CD4-positive, alpha-beta T cell treated with Interleukin-2 at 100 ng/mL for 4 hours (primary cell): ENCODE measurements at places on chromosomes 3 and 15.

- no peak for DNase-seq
These were observed 16.9 kb downstream of the FAM43A start for GRCh38 chr3:194702545-194702944.

DNA sequence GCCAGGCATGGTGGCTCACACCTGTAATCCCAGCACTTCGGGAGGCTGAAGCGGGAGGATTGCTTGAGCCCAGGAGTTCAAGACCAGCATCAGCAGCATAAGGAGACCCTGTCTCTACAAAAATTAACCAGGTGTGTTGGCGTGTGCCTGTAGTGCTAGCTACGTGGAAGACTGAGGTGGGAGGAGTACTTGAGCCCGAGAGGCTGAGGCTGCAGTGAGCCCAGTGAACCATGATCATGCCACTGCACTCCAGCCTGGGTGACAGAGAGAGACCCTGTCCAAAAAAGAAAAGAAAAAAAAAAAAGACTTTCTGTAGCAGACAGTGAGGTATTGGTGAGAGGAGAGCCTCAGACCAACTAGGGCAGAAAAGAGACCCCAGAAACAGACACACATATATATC, 263.8 kb downstream of the XXYLT1 start:
- DNase-seq = no peak

DNA sequence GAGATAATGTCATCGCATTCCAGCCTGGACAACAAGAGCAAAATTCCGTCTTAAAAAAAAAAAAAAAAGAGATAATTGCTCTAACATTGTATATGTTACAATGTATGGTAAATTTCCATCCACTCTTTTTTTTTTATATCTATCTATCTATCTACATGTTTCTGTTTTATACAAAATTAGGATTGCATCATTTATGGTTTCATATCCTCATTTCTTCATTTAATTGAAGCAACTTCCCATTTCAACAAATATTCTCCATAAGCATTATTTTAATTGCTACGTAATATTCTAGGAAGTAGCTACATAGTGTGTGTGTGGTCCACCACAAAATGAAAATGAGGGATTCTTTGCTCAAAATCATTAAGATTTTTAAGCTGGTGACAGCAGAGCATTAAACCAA, 18.4 kb downstream of the RBP1 start:
- no peak for DNase-seq

- DNase-seq = no peak
These were observed 79.8 kb upstream of the FNDC3B start for GRCh38 chr3:171959532-171960089.

DNA sequence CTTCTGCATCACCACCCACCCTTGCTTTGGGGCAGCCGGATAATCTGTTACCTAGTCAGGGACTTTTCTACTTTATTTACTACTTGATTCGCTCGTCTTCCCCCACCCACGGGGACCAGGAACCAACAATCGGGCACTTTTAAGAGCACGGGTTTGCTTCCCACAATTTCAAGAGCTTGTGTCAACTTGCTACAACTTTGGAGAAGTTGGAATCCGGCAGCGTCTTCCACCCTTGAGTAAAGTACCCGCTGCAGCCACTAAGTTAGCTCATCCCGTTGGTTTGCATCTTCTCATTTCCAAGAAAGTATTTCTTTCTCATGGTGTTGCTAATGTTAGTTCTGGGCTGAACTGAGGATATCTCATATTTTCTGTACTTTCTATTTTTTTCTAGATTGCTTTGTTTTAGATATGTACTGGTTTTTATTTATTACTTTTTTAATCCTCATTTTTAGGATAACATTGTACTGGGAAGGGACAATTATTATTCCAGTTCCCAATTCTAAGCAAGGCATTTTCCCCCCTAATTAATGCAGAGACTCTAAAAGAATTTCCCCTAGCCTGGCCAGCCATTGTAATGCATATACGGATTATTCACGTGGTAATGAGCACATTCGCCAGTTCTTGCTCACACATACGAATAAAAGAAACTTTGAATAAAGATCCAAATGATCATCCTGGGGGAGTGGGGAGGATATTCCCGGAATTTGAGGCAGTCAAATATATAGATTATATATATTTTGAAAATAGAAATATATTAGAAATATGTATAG, 4.0 kb downstream of the SOX2 start:
- DNase-seq = no peak

DNA sequence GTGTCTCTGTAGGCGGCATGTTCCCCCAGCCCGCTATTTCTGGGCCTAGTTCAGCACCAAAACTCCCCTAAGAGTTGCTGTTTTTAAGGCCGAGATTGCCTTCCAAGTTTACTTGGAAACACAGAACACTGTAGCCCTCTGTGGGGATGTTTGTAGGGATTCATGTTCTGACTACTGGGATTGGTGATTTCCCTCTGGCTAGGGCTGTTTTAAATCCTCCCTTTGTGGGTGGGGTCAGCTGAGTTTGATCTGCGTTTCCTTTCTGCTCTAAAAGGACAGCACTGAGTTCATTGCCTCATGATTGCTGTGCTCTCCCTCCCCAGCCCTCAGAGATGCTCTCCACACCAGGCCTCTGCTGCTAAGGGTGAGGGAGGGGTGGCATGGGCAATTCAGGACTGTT, 640.6 kb upstream of the DPPA4 start:
- no peak for DNase-seq

- no peak for DNase-seq
These were observed 3.6 kb downstream of the CLDN1 start for GRCh38 chr3:190318666-190319065.

GRCh38 chr15:81532001-81532400, 158.0 kb upstream of the TMC3 start:
- DNase-seq = no peak

- DNase-seq = no peak
These were observed 86.8 kb downstream of the CCK start for GRCh38 chr3:42179110-42179725.

DNA sequence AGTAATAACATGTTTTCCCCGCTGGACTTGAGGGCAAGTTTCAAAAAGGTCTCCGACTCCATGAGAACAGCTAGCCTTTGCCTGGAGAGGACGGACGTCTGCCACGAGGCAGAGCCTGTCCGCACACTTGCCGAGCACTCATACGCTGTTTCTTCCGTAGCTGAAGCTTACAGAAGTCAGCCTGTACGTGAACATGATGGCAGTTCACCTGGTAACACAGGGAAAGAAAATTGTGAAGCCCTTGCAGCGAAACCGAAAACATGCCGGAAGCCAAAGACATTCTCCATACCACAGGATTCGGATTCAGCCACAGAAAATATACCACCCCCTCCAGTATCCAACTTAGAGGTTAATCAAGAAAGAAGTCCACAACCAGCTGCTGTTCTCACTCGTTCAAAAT, 43.9 kb upstream of the RASA2 start:
- no peak for DNase-seq

DNA sequence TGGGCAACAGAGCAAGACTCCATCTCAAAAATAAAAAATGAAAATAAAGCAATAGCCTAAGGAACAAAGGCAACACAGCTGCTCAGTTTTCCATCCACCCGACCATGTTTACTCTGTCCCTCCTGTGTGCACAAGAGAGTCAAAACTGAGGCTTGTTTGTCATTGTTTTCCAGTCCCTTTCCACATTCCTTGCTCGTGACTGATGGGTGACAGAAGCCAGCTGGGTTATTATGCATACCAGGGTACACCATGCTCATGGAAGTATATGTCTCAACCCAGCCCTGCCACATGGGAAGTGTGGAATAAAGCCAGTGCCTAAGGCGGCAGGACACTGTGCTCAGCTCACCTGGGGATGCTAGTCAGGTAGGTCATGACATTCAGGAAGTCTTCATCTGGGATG, 49.5 kb downstream of the MCF2L2 start:
- DNase-seq = no peak

DNA sequence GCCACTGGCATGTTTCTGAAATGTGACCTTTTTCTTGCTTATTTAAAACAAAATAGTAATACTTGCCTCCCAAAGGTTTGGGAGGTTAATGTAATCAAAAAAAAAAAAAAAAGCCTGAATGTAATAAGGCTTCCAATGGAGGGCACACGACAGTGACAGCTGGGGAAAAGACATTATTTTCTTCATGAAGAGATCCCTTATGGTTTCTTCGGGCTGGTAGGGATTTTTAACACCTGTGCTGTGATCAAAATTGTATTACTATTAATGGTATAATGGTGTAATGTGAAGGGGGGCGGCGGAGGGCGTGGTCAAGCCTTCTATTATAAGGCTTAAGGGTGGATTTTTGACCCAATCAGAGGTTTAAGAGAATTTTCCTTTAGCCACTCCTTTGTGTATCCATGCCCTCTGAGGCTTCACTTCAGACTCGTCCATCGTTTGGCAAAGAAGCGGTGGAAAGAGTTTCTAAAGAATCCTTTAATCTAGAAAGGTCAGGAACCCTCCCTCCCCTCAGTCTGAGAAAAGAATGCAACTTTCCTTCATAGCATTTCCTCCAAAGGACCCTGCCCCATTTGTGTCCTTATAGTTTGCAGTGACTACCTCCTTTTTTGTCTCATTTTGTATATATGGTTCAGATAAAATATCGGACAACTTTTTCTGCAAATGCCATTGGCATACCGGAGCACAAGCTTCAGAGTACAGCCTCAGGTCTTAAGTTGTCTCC, 89.5 kb upstream of the CHD2 start:
- DNase-seq = peak; percentile 40

DNA sequence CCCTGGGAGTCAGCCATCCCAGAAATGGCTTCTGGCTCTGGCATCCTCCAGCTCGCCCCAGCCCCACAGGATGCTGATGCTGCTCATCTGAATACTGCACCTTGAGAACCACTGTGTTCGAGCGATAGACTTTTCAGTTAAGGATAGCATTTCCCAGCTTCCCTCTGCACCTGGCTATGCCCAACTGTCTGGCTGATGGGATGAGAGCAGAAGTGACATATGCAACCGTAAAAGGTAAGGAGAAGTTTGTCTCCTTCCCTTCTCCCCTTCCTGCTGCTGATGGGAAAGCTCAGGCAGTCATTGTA, 9.7 kb upstream of the HHATL start:
- no peak for DNase-seq

DNA sequence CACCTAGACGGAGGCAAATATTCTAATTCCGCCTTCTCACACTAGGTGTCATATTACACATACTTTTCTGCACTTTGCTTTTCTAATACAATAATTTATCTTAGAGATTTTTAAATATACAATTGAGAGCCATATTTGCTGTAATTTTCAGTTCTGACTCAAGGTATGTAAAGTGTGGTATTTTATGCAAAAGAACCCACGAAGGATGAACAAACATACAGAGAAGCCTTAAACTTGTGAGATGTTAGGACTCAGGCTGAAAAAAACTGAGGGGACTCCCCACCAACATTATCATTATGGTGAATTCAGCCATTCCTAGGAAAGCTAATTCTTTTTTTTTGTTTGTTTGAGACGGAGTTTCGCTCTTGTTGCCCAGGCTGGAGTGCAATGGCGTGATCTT, 9.6 kb downstream of the ZBTB11 start:
- DNase-seq = no peak

DNA sequence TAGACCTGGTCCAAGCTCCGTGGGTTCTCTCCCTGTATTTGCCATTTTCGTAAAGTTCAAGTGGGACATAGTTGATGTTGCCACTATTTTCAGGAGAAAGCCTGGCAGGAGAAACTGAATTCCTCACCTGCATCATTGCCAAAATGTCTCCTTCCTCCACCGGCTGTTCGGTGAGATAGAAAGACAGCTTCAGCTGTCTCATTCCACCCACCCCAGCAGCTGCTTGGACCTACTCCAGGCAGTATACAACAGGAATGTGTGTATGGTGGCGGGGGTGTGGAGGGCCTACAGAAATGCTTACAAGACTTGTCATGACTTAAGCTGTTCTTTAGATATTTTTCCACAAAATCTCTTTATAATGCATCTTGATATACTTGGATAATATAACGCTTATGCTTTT, 132.7 kb upstream of the RAP2B start:
- no peak for DNase-seq

- DNase-seq = no peak
These were observed 572.4 kb upstream of the PPP2R3A start for GRCh38 chr3:135393159-135393558.

GRCh38 chr3:156478891-156479290, 76.0 kb downstream of the SSR3 start:
- DNase-seq = no peak

DNA sequence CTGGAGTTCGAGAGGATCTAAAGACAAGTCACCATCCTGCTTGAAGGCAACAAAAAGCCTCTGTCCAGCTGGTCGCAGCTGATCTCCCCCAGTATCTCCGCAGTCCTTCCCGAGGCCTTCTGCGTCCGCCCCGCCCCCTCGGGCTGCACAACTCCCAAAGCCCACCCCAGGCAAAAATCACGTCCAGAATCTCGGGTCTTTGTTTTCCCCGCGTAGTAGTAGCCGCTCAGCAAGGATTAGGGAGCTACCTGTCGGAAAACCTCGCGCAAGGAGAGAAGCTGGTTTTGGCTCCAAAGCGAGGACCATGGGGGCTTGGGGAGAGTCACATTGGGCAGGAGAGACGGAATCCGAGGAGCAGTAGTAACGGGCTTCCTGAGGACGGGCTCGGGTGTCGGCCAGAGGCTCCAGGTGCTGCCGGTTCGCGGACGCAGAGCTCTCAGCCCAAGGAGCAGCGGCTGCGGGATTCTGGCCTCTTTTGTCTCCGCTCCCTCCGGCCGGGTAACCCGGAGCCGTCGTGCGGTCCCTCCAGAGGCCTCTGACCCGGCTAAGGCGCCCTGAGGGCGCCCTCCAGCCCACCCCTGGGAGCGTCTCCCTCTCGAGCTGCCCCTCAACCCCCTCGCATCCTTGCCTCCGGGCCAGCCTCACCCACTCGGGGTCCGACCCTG, 401 bp downstream of the ZSCAN29 start:
- no peak for DNase-seq

GRCh38 chr3:105579439-105579838, 212.7 kb downstream of the ALCAM start:
- DNase-seq = no peak

- DNase-seq = no peak
These were observed 103.5 kb downstream of the CD47 start for GRCh38 chr3:107987036-107987939.

- no peak for DNase-seq
These were observed 139.6 kb downstream of the GRM7 start for GRCh38 chr3:7000501-7000900.

- no peak for DNase-seq
These were observed 98.0 kb upstream of the SLC6A6 start for GRCh38 chr3:14304101-14305045.

- DNase-seq = no peak
These were observed 208.5 kb downstream of the EPHA3 start for GRCh38 chr3:89315750-89316470.

GRCh38 chr3:141240286-141240685, 8.7 kb downstream of the PXYLP1 start:
- DNase-seq = no peak

DNA sequence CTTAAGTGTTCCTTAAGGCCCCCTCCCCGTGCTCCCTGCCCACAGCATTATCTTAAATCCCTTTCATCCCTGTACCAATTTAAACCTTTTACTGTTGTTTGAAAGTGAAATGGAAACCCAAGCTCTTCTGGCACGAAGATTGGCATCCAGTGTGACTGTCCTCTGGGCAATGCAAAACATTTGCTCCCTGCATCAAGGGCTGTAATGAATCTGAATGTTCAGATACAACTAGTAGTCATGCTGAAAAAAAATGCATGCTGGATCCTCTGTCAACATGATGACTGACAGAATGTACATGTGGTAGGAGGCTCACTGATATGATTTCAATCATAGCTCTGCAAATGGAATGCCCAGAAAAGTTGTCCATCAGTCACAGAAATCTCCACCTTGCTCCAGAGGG, 8.1 kb upstream of the CDIN1 start:
- DNase-seq = no peak
